Peyer's patch (tissue), 4 donors: ENCODE measurements at places on chromosomes 7 and 10. TPM values are rescaled to one million over a fixed set of nuclear protein-coding genes. Genes with fewer than 3 reads are reported as not detected.

TNS3 gene
- total RNA-seq: 157 TPM

CYP2C18 gene
- 5.0 TPM for total RNA-seq

SPDYE11 gene
- total RNA-seq: not detected

HOXA4 gene
- total RNA-seq: 7.7 TPM

CPA2 gene
- 12.6 TPM for total RNA-seq

BPGM gene
- 5.3 TPM for total RNA-seq

NUDT13 gene
- 4.0 TPM for total RNA-seq

PRSS1 gene
- not detected for total RNA-seq

EIF5AL1 gene
- not detected for total RNA-seq

PRLHR gene
- total RNA-seq: not detected

OPALIN gene
- not detected for total RNA-seq

ZNF479 gene
- not detected for total RNA-seq

WNT8B gene
- total RNA-seq: not detected

GIMAP4 gene
- 6.6 TPM for total RNA-seq

ACSM6 gene
- total RNA-seq: not detected

AHCYL2 gene
- 37.1 TPM for total RNA-seq

PON1 gene
- total RNA-seq: not detected

CNNM1 gene
- 1.0 TPM for total RNA-seq

MICU1 gene
- total RNA-seq: 37.1 TPM

NPY4R gene
- not detected for total RNA-seq

SCART1 gene
- 12.4 TPM for total RNA-seq

LIPN gene
- total RNA-seq: not detected

DENND2A gene
- total RNA-seq: 11.9 TPM

ADCY1 gene
- total RNA-seq: 0.18 TPM

CARD11 gene
- total RNA-seq: 53.6 TPM

FAM25A gene
- not detected for total RNA-seq

FAM25G gene
- not detected for total RNA-seq

PRSS37 gene
- not detected for total RNA-seq

EBLN1 gene
- not detected for total RNA-seq

NXPH1 gene
- total RNA-seq: not detected

NANOS1 gene
- not detected for total RNA-seq

ITPRID1 gene
- total RNA-seq: 7.4 TPM

FEZF1 gene
- total RNA-seq: not detected
